Posterior vena cava (tissue), 2 donors: ENCODE measurements at places on chromosomes 1 and 21.

DNA sequence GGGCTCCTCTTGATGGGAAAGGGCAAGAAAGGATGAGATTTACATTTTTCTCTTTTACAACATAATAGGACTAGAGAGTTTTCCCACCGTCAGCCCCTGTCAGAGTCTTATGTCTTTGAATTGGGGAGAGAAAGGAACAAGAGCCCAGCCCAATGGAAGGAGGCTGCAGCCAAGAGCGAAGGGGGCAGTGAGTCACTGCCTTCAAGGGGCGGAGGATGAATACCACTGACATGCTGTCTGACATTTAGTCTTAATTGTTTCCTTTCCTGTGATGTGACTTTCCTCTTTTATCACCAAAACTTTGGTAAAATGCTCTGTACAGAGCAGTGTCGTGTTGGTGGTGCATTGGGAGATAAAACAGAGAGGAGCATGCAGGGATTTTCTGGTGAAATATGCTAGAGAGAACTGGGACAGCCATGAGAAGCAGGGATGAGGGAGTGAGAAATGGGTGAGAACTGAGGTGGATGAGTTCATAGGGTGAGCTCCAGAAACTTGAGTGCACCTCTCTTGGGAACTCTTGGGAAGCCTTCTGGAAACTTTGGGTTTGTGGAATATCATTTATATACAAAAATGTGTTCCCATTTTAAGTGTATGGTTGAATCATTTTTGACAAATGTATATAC is 179.9 kb upstream of the FGGY start:
- peak; percentile 84 for DNase-seq

DNA sequence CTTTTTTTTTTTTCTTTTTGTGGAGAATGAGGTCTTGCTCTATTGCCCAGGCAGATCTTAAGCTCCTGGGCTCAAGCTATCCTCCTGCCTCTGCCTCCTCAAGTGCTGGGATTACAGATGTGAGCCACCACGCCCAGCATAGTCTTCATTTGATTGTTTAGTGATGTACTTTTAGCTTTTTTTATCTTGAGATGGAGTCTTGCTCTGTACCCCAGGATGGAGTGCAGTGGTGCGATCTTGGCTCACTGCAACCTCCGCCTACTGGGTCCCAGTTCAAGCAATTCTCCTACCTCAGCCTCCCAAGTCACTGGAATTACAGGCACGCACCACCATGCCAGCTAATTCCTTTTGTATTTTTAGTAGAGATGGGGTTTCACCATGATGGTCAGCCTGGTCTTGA is 24.0 kb upstream of the LRRC3 start:
- DNase-seq, result peak; percentile 16

GRCh38 chr1:119935373-119935772 is 39.1 kb upstream of the ADAM30 start:
- no peak for DNase-seq

GRCh38 chr1:232145768-232146167 is 484.2 kb downstream of the SIPA1L2 start:
- DNase-seq, result no peak

GRCh38 chr1:21865943-21866706 is 54.1 kb downstream of the LDLRAD2 start:
- DNase-seq, result no peak

GRCh38 chr1:16032388-16033102 is 10.7 kb downstream of the CLCNKA start:
- peak; percentile 95 for DNase-seq

DNA sequence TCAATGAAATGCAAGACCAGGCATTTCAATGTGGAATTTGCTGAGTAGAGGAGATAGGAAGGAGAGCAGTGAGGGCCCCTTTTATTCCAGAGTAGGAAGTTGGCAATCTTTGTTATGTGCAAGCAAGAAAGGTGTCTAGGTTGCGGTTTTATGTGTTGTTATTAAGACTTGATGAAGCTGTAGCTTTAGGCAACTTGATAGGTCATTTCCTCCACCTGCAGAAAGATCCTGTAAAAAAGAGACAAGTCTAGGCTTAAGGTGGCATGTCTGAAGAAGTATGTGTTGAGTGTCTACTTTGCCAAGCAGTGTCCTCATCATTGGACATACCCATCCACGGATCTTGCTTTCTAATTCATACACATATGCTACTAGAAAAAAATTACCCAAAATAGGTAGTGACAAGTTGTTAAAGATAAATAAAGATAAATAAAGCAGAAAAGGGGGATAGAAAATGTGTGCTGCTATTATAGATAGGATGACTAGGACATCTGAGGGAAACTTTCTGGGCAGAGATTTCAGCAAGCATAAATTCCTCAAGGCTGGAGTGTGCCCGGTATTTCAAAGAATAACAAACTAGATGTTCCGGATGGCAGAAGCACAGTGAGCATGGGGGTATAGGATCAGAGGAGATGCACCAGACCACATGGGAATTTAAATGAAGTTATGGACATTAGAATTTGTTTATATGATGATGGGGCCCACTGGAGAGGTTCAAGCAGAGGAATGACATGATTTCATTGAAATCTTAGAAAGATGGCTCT is 335.0 kb downstream of the TGFB2 start:
- DNase-seq, result no peak

- no peak for DNase-seq
These were observed 16.6 kb upstream of the CACYBP start for GRCh38 chr1:174982971-174983689.

DNA sequence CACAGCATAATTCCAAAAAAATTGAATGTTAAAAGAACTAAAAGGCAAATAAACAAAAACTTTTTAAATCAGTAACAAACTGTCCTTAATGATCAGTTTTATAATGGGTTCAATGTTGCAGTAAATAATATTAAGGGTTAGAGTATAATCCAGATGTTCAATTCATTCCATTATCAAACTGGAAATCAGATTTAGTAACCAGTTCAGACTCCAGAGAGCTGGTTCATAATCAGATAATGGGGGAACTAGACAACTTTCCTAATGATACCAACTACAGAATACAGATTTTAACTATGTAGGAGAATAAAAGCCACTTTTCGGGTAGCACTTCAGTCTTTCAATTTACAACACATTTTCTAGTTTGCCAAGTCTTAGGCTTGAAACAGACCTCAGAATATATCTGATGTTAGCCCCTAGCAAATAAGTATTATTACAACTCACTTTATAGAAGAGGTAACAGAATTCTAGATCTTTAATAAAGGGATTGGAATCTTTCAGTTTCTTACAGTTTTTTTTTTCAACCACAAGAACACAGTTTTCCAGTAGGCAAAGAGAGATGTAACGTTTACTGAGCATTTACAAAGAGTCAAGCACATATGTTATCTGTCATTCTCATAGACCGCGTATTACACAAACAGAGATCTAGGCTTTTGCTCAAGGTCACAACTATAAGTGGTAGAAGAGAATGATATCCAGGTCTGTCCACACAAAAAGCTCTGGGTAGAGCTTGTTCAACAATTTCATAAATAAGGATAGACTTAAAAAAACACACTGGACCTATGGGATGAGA is 1.9 kb upstream of the DCAF6 start:
- no peak for DNase-seq

- no peak for DNase-seq
These were observed 11.4 kb downstream of the THBS3 start for GRCh38 chr1:155196103-155196892.

GRCh38 chr1:173193639-173194038 is 13.5 kb downstream of the TNFSF4 start:
- no peak for DNase-seq

DNA sequence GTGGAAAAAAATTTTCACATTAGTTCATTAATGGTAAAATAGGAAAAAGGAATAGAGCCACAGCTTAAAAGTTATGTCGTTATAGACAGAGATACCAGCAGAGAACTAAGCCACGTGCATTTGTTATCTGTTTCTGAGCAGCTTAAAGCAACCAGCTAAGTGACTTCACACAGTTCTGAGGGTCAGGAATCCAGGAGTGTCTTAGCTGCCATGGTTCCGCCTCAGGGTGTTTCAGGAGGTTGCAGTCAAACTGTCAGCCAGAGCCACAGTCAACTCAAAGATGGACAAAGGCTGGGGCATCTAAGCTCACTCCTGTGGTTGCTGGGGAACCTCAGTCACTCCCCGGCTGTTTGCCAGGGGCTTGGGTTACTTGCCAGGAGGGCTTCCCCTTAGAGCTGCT is 515.8 kb downstream of the SMYD3 start:
- no peak for DNase-seq

- no peak for DNase-seq
These were observed 16.3 kb downstream of the C1orf167 start for GRCh38 chr1:11778336-11778735.

DNA sequence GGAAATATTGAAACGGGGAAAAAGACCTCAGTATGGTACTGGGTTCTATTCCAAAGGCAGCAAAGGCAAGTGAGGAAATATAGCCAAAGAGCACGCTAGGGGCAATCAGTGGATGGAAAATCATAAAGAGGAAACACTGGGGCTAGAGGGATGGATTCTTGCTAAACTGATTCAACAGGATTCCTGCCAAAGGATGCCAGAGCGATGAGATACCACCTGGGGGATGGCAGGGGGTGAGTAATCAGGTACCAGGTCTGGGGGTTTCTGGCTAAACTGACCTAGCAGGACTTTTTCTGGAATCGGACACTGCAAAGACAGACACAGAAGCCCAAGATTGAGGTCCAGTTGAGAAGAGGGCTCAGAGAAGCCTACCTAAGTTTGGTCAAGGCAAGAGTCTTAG is 6.7 kb downstream of the CHI3L2 start:
- no peak for DNase-seq

GRCh38 chr1:193537266-193538002 is 351.0 kb upstream of the B3GALT2 start:
- DNase-seq, result no peak

- DNase-seq, result no peak
These were observed 22.9 kb downstream of the SPSB1 start for GRCh38 chr1:9315411-9316079.

DNA sequence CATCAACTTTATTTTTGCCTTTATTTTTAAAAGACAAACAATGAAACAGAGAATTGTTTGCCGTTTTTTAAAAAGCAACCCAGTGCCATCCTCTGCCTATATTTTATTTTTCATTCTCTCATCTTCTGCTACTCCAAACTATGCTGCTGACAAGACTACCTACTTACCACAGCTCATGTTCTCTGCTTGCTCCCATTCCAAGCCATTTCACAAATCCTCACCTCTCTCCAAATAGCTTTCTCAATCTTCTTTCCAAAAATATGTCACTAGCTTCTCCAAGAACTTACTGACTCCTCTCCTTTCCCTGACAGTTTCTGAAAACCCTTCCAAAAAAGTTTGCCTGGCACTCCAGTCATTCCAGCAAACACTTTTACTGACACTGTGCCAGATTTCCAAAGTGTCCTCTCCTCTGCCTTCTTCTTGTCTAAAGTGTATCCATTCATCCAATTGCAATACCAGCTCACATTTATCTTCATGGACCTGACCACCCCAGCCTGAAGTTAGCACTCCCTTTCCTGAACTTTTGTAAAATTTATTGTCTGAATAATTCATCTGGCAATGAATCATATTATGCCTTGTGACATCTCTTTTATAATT is 766.5 kb upstream of the B3GALT2 start:
- DNase-seq, result no peak

GRCh38 chr1:17520473-17521319 is 18.8 kb upstream of the ARHGEF10L start:
- DNase-seq, result no peak

GRCh38 chr1:207804721-207805468 is 53.0 kb downstream of the CD46 start:
- no peak for DNase-seq

GRCh38 chr1:19812875-19813642 is 2.0 kb downstream of the RNF186 start:
- peak; percentile 26 for DNase-seq

DNA sequence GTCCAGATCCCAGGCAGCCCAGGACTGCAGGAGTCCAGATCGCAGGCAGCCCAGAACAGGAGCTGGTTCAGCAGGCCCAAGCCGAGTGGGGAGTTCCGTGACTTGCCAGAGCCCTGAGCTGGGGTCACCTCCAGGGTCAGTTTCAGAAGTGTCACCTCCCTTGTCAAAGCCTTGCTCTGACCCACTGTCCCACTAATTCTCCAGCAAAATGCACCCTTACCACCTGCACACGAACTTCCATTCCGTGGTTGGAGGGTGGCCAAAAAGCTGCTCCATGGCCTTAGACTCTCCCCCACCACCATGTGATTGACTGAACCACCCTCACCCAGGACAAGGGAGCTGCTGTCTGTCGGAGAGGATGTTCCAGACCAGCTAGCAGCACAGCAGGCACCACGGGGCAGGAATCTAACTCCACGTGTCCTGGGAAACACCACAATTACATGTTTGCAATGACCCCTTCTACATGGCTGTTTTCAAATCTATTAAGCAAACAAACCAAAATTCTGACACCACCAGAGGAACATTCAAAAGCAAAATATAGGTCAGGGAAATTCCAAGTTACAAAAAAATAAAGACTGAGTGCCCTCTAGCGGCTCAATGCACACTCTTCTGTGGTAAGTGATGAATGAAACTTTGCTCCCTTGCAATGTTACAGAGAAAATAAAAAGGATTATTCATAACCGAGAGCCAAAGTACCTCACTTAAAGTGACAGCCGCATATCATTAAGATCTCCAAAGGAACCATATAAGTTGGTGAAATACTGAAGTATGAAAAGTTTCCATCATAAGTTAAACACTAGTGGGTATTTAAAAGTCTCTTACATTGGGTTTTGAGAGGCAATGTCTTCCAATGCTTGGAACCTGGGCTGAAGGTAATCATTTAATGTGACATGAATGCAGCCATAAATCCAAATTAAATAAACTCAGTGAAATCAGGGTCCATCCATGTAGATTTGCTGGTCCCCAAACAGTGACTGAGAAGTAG is 76.3 kb downstream of the NPHP4 start:
- peak; percentile 43 for DNase-seq

- no peak for DNase-seq
These were observed 369.5 kb downstream of the SEC16B start for GRCh38 chr1:177600321-177600720.

DNA sequence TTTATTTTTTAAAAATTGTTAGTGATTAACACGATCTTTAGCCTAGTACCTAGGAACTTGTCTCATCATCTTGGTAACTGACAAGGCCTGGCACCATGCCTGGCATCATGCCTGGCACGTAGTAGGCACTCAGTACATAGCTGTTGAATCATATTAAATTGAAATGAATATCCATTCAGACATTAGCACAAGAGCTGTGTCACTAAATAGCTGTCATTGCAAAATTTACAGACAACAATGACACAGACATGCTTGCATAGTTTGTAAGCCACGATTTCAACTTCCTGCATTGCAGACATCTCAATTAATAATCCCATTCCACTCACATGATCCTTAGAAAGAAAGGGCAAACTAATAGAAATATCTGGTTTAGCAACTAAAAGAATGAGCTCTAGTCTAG is 15.4 kb upstream of the PHACTR4 start:
- peak; percentile 47 for DNase-seq

DNA sequence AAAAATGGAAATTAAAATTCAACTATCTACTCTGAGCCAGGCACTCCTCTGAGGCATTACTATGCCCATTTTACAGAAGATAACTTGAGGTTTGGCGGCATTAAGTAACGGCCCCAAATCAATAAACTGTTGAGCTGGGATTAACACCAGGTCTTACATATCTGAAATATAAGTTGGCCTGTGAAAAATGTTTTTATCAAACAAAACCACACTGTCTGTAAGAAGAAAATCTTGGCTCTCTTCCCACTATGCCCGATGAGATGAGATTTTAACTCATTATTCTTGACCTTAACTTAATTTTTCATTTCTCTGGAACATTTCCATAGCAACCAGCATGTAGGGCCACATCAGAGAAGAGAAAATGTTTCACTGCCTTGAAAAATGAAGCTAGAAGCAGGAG is 21.8 kb downstream of the RC3H1 start:
- no peak for DNase-seq

GRCh38 chr1:228734881-228735801 is at the start of gene RHOU:
RHOU (plus strand) TSS chr1:228735479; CDS start chr1:228735743, 264 bp downstream.
- DNase-seq, result peak; percentile 94
